ENCODE measurements at places on chromosomes 1 and 21.

GRCh38 chr1:174393885-174394284, 53.9 kb upstream of the GPR52 start:
- no peak for DNase-seq

- no peak for DNase-seq
These were observed 386.5 kb upstream of the BRINP3 start for GRCh38 chr1:190864013-190864641.

DNA sequence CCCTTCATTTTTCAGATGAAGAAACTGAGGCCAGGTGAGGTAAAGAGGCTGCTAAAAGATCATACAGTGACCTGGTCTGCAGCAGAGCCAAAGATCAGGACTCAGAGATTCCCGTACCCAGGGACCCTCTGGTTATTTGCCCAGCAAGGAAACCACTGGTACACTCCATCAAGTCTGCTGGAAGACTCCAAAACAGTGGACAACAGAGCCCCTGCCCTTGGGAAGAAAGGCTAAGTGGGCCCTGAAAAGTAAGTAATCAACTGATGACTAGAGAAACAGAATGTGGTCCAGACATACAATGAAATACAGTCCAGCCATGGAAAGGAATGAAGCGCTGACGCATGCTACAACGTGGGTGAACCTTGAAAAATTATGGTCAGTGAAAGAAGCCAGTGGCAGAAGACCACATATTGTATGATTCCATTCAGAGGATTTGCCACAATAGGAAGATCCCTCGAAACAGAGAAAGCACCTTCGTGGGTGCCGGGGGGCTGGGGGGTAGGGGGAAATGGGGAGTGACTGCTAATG, 106.4 kb downstream of the ETS2 start:
- DNase-seq = peak; percentile 17

GRCh38 chr1:16447641-16448040, 7.1 kb downstream of the NECAP2 start:
- DNase-seq = no peak

DNA sequence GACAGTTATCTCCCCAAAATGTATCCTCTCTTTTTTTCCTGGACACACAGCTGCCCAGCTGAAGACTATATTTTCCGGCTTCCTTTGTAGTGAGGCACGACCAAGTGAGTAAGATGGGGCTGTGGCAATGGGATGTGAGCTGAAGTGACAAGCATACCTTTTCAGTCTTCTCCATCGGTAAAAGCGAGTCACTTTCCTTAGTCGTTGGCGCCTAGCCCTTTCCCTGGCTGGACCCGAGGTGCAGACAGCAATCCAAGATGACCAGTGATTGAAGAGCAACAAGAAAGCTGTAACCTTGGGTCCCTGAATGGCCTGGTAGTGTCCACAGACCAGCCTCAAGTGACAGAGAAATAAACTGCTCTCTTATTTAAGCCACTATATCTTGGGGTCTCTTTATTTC, 155.2 kb downstream of the NR5A2 start:
- DNase-seq = no peak

- DNase-seq = no peak
These were observed 984.2 kb downstream of the AMY1C start for GRCh38 chr1:104733866-104734265.
